ENCODE measurements at places on chromosomes 2 and 18.

DNA sequence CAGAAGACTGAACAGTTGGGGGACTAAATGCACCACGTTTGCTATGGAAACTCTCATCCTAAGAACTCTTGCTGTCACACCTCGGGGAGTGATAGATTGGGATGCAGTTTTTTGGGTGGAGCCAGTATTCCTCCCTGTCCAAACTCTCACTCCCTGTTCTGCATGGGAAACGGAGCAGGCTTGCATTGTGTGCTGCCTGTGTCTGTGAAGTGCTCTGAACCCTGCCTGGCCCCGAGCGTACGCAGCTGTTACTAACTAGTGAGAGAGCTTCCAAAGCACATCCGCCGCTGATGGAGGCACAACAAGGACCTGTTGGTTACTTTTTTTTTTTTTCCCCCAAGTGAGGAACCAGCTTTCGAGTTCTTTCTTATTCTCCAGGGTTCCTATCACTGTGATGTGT lies 195.5 kb downstream of the ANAPC1 start:
- DNase-seq = no peak

DNA sequence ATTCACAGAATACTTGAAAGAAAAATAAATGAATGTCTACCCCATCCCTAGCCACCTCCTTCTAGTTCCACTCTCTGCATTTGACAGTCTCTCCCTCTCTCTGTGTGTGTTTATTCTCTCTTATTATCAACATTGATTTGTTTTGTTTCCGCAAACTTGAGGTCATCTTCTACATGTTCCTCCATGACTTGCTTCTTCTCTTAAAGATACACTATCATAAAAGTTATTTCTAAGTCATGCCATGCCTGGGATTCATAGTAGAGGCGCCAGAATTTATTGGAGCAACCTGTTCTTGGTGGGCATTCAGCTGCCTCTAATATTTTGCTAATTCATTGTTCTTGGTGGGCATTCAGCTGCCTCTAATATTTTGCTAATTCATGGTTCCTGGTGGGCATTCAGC lies 58.9 kb upstream of the SMAD7 start:
- no peak for DNase-seq

- no peak for DNase-seq
These were observed 423.2 kb upstream of the NRP2 start for GRCh38 chr2:205259121-205259520.

DNA sequence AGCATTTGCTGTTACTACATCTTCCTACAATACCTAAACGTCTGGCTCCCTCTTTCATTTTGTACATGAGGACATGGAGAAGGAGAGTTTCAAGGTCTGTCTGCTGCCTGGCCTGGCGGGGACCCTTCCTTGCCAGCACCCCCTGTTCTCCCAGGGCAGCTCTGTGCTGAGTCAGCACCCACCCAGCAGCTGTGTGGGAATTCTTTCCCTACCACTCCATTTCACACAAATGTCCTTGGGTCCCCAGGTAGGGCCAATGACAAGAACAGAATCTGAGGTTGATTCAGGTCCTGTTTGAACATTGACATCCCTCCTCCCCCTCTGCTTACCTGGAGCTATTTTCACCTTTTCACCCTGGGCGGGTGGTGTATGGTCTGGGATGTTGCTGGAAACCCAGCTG lies 129.9 kb upstream of the ITGA6 start:
- DNase-seq = no peak

All from RPMI7951 (cell line).